Suprapubic skin (tissue), 4 donors: ENCODE measurements at places on chromosomes 4 and X. TPM values are rescaled to one million over a fixed set of nuclear protein-coding genes. Genes with fewer than 3 reads are reported as not detected.

- no peak overlapping the region for H3K27ac ChIP-seq
- no peaks in the 10 kb centered on the region for H3K4me1 ChIP-seq
- no peak overlapping the region for H3K4me3 ChIP-seq
- H3K27me3 ChIP-seq: no peaks in the 10 kb centered on the region
Measured at GRCh38 chr4:172680691-172681090, 487.9 kb upstream of the GALNT7 start.

GRCh38 chr4:85362550-85362949, 112.4 kb upstream of the ARHGAP24 start:
- no peak for DNase-seq
- H3K27ac ChIP-seq: no peak overlapping the region
- H3K36me3 ChIP-seq: no peaks in the 10 kb centered on the region
- no peak overlapping the region for H3K4me3 ChIP-seq
- H3K4me1 ChIP-seq: no peaks in the 10 kb centered on the region
- no peaks in the 10 kb centered on the region for H3K27me3 ChIP-seq

DNA sequence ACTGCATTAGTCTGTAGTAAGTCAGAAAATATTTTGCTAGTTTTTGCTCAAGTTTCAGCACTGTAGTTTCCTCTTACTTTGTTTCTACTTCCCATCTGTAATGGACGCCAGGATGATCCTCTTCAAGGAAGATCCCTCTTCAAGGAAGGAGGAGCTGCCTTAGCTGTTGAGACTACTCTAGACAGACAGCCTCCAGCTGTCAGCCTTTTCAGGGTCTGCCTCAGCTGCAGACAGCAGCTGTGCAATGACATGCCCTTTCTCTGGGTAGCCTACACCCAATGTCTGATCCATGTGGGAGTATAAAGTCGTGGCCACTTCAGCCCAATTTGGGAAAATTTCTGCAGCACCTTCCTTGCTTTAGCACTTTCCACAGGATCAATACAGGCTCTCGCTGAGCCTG, 281.0 kb upstream of the MAOA start:
- H3K27me3 ChIP-seq: no peaks in the 10 kb centered on the region
- no peak for DNase-seq
- H3K4me1 ChIP-seq: no peaks in the 10 kb centered on the region

- H3K4me3 ChIP-seq: no peak overlapping the region
- no peaks in the 10 kb centered on the region for H3K27me3 ChIP-seq
- no peaks in the 10 kb centered on the region for H3K36me3 ChIP-seq
- DNase-seq: no peak
- H3K27ac ChIP-seq: no peak overlapping the region
- H3K4me1 ChIP-seq: no peaks in the 10 kb centered on the region
Measured at GRCh38 chrX:114095789-114096188, 488.1 kb upstream of the HTR2C start.

- no peaks in the 10 kb centered on the region for H3K27me3 ChIP-seq
- no peaks in the 10 kb centered on the region for H3K4me1 ChIP-seq
- no peak overlapping the region for H3K27ac ChIP-seq
- no peak overlapping the region for H3K4me3 ChIP-seq
Measured at GRCh38 chrX:101736651-101737050, 77.0 kb upstream of the ARMCX2 start.

DNA sequence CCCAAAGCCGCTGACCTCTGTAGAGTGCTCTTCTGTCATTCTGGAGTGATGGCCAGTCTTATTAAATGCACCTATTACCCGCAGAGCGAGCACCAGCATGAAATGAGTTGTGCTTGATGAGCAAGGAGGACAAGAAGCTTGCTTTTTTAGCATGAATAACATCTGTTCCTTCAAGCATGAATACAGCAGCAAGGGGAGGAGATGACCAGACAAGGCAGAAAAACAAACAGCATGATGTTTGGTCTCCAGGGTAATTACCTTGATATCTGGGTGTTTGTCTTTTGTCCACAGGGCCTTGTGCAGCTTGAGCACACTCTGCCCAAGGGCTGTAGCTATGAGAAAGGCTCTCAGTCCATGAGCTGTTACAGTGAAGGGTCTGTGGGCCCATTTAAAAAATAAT, 324.8 kb upstream of the DDX53 start:
- no peaks in the 10 kb centered on the region for H3K27me3 ChIP-seq
- H3K36me3 ChIP-seq: no peaks in the 10 kb centered on the region
- DNase-seq: no peak
- H3K4me1 ChIP-seq: no peaks in the 10 kb centered on the region

DNA sequence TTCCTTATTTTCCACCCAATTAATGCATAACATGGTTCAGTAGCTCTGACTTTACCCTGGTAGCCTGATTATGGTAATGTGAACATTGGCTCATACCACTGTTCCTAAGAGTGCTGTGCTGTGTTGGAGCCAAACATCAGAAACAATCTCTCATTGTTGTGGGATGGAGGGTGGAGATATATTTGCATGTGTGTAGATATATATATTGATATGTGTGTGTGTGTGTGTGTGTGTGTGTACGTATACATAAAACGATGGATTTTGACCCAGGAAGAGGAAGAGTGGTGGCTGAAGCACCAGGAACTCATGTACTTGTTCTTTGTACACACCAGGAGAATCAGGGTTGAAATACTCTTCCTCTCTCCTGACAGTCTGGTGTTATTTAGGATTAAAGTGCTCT, 247.7 kb downstream of the IL15 start:
- no peak overlapping the region for H3K27ac ChIP-seq
- no peaks in the 10 kb centered on the region for H3K36me3 ChIP-seq
- DNase-seq: no peak
- no peak overlapping the region for H3K4me3 ChIP-seq
- no peaks in the 10 kb centered on the region for H3K4me1 ChIP-seq
- no peaks in the 10 kb centered on the region for H3K27me3 ChIP-seq

GRCh38 chr4:86848732-86849619, at the start of gene SLC10A6:
SLC10A6 (minus strand) TSS chr4:86849384; CDS start chr4:86849115, 269 bp downstream.
- H3K4me3 ChIP-seq: peak within 1 kb of the TSS; percentile 58
- H3K27ac ChIP-seq: peak within 1 kb of the TSS; percentile 89
- DNase-seq: no peak
- H3K4me1 ChIP-seq: peaks cover 55% of the 10 kb centered on the region
- H3K27me3 ChIP-seq: no peaks in the 10 kb centered on the region

DNA sequence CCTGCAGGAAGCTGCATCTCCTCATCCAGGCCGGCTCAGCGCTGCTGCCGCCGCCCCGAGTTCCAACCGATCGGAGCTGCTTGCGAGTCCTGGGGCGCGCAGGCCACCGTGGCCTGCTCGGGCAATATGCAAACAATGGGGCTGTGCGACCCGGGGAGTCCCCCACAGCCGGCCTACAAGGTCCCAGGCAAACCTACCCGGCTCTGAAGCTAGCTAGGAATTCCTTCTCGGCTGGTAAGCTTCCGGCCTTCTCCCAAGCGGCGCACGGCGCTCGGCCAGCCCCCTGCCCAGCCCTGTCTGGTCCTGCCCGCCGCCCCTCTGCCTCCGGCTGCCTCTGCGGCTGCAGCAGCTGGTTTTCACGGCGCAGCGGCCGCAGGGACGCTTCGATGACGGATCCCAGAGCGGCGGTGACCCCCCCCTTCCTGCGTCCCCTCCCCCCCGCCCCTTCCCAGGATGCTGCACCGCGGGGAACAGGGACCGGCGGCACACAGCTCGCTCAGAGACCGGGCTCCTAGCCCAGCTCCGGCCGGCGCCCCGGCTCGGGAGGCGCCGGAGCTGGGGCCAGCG, 59.4 kb downstream of the TSC22D3 start:
- H3K4me3 ChIP-seq: peak overlapping the region; percentile 74
- peaks cover 26% of the 10 kb centered on the region for H3K36me3 ChIP-seq
- DNase-seq: no peak
- H3K27me3 ChIP-seq: no peaks in the 10 kb centered on the region

DNA sequence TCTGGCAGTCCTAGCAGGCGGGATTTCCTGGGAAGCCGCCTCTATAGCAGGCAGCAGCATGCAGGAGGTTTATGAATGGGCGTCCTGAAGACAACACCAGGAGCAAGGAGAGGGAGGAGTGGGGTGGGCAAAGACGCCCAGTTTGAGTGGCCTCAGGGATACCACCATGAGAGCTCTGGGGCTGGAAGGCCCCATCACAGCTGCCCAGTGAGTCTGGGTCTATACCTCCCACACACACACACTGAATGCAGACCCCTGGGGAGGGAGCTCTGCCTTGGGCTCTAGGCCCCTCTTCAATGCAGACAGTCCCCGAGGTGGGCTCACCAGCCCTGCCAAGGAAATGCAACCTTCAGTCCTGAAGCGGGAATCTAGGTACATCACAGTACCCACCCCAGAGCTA, 98.6 kb downstream of the AFAP1 start:
- no peak for DNase-seq
- H3K27ac ChIP-seq: peak overlapping the region; percentile 38
- H3K4me1 ChIP-seq: peaks cover 21% of the 10 kb centered on the region
- peaks cover 8% of the 10 kb centered on the region for H3K36me3 ChIP-seq
- no peaks in the 10 kb centered on the region for H3K27me3 ChIP-seq
- no peak overlapping the region for H3K4me3 ChIP-seq

GRCh38 chr4:70269674-70270073, 27.3 kb downstream of the CSN3 start:
- no peaks in the 10 kb centered on the region for H3K4me1 ChIP-seq
- H3K27ac ChIP-seq: no peak overlapping the region
- H3K27me3 ChIP-seq: no peaks in the 10 kb centered on the region
- DNase-seq: no peak
- H3K4me3 ChIP-seq: no peak overlapping the region

GRCh38 chr4:153936121-153936520, 147.2 kb upstream of the SFRP2 start:
- H3K4me1 ChIP-seq: no peaks in the 10 kb centered on the region
- no peak overlapping the region for H3K4me3 ChIP-seq
- H3K27ac ChIP-seq: no peak overlapping the region
- no peaks in the 10 kb centered on the region for H3K36me3 ChIP-seq

DNA sequence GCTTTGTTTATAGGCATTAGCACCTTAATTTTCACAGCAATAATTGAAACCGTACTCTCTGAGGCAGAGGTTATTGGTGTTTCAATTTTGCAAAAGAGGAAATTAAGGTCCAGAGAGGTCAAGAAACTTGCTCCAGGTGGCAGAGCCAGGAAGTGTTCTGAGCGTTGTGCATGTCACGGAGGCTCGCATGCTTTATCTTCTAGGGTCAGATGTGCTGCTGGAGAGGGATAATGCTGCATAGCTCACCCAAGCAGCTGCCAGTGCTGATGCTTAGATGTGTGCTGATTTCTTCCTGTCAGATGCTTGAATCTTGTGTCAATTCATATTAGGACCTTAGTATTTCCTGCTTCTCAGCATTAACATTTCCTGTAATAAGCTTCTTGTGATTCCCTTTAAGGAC, 13.0 kb upstream of the FGF5 start:
- no peaks in the 10 kb centered on the region for H3K36me3 ChIP-seq
- H3K27me3 ChIP-seq: peaks cover 8% of the 10 kb centered on the region
- no peak for DNase-seq

- H3K27me3 ChIP-seq: no peaks in the 10 kb centered on the region
- no peak overlapping the region for H3K27ac ChIP-seq
Measured at GRCh38 chr4:86633854-86634253, 39.7 kb downstream of the PTPN13 start.

DNA sequence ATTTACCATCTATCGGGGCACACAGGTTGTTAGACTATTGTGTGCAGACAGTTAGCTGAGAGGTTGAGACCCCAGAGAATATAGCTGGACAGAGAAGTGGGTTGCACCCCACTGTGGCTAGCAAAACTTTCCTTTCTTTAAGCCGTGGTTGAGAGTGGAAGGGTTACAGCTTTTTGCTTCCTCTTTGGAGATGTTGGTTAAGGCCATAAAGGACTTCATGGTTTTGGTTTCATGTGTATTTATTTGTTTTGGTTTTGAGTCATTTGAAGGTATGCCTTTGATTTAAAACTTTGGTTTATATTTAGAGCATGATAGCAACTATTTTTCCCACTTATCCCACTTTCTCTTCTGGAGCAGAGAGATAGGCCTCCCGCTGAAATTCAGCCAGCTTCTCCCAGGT, 274.3 kb upstream of the IL1RAPL1 start:
- no peaks in the 10 kb centered on the region for H3K27me3 ChIP-seq
- DNase-seq: no peak
- H3K36me3 ChIP-seq: no peaks in the 10 kb centered on the region
- H3K4me3 ChIP-seq: no peak overlapping the region
- no peak overlapping the region for H3K27ac ChIP-seq

- peaks cover 14% of the 10 kb centered on the region for H3K4me1 ChIP-seq
- H3K27me3 ChIP-seq: no peaks in the 10 kb centered on the region
- no peak for DNase-seq
Measured at GRCh38 chr4:173214231-173214630, 45.6 kb downstream of the GALNT7 start.

- H3K27ac ChIP-seq: peak overlapping the region; percentile 98
- DNase-seq: no peak
Measured at GRCh38 chr4:106315476-106315967, 487 bp downstream of the TBCK start.

GRCh38 chr4:6147441-6147840, 52.9 kb downstream of the JAKMIP1 start:
- peaks cover 20% of the 10 kb centered on the region for H3K27me3 ChIP-seq
- H3K4me1 ChIP-seq: no peaks in the 10 kb centered on the region
- H3K36me3 ChIP-seq: no peaks in the 10 kb centered on the region
- DNase-seq: no peak

DNA sequence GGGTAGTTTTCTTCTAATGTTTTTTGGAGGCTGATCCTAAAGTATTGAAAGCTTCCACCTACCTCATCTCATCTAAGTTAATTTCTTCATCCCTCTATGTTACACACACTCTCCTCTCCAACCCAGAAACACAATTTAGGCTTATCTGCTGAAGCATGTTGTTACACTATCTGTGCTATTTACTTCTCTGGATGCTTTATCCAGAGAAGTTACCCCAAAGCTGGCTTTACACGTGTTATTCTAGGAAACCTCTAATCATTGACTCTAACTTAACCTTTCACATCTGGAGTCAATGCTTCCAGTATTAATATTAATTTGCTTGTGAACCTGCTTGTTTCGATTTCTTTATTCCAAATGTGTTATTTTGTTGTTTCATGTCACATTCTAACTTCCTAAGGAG, 87.3 kb upstream of the NMU start:
- no peaks in the 10 kb centered on the region for H3K36me3 ChIP-seq
- H3K4me3 ChIP-seq: no peak overlapping the region
- no peak for DNase-seq
- H3K4me1 ChIP-seq: no peaks in the 10 kb centered on the region

DNA sequence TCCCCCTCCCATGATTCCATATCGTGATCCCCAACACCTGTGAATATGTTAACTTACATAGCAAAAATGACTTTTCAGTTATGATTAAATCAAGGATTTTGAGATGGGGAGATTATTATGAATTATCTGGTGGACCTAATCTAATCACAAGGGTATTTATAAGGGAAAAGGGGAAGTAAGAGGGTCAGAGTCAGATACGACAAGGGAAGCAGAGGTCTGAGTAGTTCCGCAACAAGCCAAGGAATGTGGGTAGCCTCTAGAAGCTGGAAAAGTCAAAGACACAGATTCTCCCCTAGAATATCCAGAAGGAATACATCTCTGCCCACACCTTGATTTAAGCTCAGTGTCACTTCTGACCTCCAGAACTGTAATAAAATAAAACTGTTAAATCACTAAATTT, 1.0 kb upstream of the IL13RA1 start:
- H3K4me1 ChIP-seq: peaks cover 14% of the 10 kb centered on the region
- no peaks in the 10 kb centered on the region for H3K27me3 ChIP-seq
- H3K36me3 ChIP-seq: no peaks in the 10 kb centered on the region
- no peak overlapping the region for H3K4me3 ChIP-seq

- DNase-seq: no peak
- H3K27ac ChIP-seq: no peak overlapping the region
- H3K4me1 ChIP-seq: peaks cover 7% of the 10 kb centered on the region
Measured at GRCh38 chr4:4735136-4735750, 124.2 kb upstream of the MSX1 start.

IL9R gene
- total RNA-seq: 0.38 TPM

MAB21L2 gene
- total RNA-seq: not detected

NOCT gene
- 13.6 TPM for total RNA-seq

TEC gene
- 8.9 TPM for total RNA-seq
